ENCODE measurements at places on chromosomes 12 and 14. TPM values are rescaled to one million over a fixed set of nuclear protein-coding genes. Genes with fewer than 3 reads are reported as not detected.

DNA sequence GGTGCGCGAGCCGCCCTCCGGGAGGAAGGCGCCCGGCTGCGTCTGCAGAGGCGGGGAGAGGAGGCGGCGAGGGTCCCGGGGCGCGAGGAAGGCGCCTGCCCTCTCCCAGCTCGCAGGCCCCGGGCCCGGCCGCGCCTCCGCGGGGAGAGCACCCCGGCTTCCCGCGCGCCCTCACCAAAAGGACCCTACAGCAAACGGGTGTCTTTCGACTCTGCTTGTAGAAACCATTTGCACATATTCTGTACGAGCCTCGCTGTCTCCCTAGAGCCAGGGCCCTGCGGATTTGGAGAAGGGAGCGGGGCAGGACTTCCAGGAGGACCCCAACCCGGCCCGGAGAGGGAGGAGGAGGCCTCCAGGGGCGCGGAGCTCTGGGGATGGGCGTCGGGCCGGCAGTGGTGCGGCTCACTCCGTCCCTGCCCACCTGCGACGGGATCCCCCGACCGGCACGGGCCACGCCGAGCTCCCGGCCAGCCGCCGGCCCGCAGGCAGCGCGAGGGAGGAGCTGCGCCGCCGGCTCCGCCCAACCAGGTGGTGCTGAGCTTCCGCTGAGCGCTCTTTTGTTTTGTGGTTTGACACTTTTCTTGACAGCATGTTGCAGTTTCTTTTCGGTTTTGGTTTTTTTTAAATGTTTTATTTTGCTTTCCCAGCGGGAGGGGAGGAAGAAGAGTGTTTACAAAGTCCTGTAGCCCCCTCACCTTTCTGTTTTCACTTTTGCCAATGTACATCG is 103.3 kb upstream of the FKBP4 start:
- DNase-seq = peak; percentile 57

Gene MYF6
- total RNA-seq = not detected

DNA sequence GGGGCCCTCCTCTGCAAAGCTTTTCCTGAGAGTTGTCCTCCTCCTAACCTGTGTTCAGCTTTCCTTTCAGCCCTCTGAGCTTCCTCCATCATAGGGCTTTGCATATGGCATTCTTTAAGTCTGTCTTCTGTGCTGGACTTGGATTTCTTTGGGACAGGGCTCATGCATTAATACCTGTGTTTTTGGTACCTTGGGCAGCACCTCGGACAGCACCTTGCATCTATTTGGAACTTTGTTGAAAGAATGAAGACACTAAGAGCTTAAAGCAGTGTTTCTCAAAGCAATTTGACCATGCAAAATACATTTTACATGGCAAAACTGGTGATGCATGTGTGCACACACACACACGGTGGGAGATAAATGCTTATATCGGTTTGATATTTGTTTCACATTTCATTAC is 115.0 kb upstream of the SRRM4 start:
- no peak for DNase-seq

DNA sequence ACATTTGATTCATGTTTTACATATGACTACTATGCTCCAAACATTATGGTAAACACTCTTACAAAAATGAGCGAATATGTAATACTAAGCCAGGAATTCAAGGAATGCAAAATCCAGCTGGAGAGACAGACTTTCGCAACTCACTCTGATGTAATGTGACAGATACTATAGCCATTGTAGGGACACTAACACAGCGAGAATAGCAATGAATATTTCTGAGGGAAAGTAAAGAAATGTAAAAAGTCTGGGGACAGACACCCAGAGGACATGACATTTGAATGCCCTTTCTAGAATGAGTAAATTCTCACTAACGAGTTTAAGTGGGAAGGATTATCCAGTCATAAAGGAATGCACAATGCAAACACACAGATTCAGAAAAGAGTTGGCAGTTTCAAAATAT is 121.9 kb downstream of the PIK3C2G start:
- DNase-seq = no peak

GRCh38 chr12:52070185-52070925 is 577 bp downstream of the ATG101 start:
- no peak for DNase-seq

DNA sequence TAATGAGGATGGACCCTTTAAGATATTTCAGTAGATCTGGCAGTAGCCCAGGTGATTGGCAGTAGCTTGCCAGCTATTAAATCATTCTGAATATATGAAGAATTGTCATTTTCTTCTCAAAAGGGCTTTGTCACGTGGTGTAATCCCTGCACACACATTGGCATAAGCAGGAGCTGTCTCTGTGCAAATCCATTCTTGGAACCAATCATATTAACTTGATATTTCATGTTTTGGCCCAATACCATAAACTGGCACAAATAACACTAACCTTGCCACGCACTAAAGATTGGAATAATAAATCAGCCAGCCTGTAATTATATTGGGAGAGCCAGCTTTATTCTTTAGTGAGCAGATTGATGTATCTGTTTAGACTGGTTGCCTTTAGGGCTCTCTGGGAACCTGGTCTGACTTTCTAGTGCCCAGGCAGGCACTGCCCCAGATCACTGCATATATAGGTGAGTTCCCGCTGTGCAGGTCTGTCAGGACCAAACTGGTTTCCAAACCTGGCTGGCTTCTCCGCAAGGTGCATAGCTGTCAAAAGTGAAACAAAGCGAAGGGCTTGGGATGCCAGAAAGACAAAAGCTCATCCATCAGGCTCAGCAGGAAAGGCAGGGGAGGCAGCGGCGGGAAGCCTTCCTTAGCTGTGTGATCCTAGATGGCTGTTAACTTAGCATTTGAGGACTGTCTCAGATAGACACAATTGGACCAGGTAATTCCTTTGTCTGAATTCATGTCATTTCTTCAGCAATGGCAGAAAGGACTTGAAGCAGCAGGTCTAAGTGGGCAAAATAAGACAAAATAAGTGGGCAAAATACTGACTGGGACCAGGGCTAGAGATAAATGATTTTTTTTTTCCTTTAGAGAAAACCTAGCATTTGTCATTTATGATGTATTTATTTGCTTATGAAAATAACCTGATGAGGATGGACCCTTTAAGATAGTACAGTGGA is 128.8 kb upstream of the DYRK2 start:
- DNase-seq = no peak

DNA sequence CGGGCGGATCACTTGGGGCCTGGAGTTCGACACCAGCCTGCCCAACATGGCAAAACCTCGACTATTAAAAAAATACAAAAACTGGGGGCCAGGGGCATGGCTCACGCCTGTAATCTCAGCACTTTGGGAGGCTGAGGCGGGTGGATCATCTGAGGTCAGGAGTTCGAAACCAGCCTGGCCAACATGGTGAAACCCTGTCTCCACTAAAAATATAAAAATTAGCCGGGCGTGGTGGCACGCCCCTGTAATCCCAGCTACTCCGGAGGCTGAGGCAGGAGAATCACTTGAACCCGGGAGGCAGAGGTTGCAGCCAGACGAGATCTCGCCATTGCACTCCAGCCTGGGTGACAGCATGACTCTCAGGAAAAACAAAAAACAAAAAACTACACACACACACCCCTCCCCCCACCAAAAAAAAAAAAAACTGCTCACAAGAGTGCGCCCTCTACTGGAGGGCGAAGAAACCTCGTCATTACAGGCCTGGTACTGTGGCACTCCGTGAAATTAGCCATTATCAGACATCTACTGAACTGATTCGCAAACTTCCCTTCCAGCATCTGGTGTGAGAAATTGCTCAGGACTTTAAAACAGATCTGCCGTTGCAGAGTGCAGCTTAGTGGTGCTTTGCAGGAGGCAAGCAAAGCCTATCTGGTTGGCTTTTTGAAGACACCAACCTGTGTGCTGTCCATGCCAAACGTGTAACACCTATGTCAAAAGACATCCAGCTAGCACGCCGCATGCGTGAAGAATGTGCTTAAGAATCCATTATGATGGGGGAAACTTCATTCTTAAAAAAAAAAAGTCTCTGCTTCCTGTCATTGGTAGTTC is 7.7 kb downstream of the PPP1R3E start:
- DNase-seq = peak; percentile 74

DNA sequence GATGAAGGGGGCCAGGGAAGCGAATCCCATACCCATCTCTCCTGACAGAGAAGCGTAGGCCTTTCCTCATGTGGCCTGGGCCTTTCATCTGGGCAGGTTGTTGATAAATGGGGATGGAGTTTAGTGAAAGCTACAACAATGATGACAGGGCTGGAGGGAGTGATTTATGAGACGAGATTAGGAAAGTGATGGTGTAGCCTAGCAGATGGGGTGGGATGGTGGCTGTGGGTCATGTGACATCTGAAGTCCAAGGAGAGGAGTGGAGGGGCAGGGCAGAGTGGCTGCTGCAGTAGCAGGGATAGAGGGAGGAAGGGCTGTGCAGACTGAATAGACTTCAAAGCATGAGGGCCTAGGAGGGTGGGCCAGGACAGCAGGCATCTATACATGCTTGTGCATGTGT is 85.5 kb downstream of the ADCK1 start:
- DNase-seq = no peak

DNA sequence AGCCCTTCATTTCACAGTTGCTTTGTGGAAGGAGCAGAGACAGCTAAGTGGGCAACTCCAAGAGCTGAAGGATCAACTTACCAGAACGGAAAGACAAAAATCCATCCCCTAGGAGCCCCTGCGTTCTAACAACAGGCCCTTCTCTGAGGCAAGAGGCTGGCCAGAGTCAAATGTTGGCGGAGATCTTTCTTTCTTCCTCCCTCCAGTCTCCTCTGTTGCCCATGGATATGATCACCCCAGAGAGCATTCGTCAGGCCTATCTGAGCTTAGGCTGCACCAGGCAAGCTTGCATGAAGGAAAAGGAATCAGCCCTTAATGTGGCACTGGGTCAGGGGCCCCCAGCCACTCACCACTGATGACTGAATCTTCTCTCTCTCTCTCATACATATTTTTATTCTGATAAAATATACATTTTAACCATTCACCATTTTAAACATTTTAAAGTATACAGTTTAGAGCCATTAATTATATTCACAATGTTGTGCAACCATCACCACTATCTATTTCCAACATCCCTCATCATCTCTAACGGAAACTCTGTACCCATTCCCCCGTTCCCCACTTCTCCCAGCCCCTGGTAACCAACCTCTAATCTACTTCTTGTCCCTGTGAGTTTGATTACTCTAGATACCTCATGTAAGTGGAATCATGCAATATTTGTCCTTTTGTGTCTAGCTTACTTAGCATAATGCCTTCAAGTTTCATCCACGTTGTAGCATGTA is 52.9 kb upstream of the CCND2 start:
- DNase-seq = no peak

DNA sequence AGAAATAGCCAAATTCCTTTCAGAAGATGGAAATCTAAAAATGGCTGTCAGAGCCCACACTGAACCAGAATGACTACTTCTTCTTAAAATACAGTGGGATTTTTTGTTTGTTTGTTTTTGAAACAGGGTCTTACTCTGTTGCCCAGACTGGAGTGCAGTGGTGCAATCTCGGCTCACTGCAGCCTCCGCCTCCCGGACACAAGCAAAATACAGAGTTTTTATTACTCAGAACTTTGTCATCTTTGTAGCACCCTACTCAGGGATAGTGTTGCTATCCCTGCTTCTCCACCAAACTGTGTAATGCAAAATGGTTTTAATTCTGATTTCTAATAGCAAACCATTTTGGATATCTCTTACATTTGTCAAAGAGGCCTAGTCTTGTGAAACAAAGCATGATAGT is 16.4 kb downstream of the ZNF410 start:
- DNase-seq = no peak

- peak; percentile 22 for DNase-seq
These were observed 805.4 kb downstream of the VRK1 start for GRCh38 chr14:97602438-97603117.

DNA sequence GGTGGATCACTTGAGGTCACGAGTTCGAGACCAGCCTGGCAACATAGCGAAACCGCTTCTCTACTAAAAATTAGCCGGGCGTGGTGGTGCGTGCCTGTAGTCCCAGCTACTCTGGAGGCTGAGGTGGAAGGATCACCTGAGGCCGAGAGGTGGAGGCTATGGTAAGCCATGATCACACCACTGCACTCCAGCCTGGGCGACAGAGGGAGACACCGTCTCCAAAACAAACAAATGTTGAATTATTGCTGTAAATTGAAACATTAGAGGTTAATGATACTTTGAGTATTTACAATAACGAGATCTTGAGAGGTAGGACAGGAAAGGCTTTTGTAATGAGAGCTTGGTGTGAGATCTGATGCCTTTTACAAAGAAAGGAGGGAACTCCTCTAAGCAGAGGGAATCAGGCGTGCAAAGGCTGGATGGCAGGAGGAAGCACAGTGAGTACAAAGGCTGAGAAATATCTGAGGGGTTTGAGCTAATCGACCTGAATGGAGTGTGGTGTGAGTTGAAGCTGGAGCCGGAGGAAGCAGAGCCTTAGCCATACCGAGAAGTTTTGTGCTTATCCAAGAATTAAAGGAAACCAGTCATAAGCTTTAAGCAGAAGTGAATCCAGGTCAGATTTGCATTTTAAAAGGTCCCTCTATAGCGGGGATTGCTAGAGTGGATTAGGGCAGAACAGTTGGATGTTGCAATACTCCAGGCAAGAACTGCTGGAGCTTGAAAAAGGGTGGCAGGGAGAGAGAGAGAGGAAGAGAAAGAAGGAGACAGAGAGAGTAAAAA is 1.1 kb downstream of the RHNO1 start:
- DNase-seq = no peak

- DNase-seq = no peak
These were observed 36.4 kb upstream of the ATXN2 start for GRCh38 chr12:111635524-111635923.

- DNase-seq = no peak
These were observed 720.5 kb downstream of the VRK1 start for GRCh38 chr14:97517566-97518234.

DNA sequence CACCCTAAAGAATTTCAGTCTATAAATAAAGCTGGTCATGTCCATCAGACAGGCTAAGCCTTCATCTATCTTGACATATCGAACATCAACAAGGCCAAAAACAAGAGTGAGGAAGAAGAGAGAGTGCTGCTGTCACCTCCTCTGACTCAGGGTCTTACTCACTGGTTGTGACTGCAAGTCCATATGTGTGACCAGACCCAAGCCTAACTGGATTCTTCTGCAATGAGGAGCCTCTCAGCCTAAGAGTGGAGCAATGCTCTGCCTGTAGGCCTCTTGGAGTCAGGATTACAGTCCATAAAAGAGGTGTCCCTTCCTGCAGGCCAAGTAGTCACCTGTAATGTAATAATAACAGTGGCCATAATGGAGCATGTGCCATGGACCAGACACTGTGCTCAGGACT is 121.2 kb upstream of the SLC35F4 start:
- DNase-seq = no peak

- DNase-seq = no peak
These were observed 49.7 kb upstream of the OVCH1 start for GRCh38 chr12:29547151-29547632.
